NCI-H1694 (cell line): ENCODE measurements at places on chromosomes 2 and 18.

DNA sequence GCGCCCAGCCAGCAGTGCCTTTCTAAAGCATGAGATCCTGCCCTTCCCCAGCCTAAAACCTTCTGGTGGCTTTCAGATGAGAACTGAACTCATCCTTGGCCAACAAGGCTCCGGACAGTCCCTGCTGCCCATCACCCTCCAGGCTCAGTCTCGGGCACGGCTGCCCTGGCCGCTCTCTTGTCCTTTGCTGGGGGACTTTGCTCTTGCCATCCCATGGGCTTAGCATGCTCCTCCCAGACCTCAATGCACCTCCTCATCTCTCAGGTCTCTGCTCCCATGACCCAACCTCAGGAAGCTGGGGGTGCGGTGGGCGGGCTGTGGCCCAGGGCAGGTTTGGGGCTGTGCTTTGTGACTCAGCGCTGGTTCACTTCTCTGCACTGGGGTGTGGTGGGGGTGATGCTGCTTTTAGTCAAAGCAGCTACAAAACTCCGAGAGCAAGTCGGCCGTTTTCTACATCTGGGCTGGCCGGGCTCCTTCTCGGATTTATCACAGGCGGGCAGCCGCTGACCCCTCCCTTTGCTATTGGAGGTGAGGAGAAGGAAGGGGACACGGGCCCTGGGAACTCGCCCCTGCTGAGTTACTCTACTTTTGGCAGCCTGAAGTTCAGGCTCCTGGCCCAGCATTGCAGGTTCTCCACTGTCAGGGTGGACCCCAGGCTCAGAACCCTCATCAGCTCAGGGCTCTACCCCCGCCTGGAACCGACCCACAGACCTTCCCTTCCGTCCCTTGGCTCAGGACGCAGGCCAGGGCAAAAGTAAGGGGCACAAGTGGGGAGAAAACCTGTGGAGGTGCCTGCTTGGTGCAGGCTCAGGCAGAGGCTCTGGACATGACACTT is 90.6 kb upstream of the TAF1B start:
- no peak for DNase-seq

DNA sequence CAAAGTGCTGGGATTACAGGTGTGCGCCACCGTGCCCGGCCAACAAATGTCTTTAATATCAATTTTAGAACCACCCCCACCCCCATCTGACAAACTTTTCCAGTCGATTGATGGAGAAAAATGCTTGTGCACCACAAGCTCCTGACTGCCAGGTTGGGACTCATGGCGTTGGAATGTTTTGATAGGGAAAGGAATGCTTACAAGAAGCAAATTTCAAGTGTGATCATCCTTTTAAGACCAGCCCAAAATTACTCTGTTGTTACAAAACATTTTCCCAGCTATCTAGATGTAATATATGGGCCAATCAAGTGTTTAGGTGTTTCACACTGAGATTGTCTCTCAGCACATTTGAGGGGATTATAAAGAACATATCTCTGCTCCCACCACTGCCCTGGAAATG is 45.2 kb downstream of the UBXN4 start:
- no peak for DNase-seq

- peak; percentile 13 for DNase-seq
Observed at GRCh38 chr2:238761868-238762267, 86.0 kb upstream of the TWIST2 start.

GRCh38 chr18:69770238-69770637 is 177.4 kb downstream of the CD226 start:
- no peak for DNase-seq

- DNase-seq: no peak
Observed at GRCh38 chr2:169038338-169038757, 7.2 kb upstream of the ABCB11 start.

GRCh38 chr2:78644854-78645253 is 380.6 kb upstream of the REG3G start:
- no peak for DNase-seq

DNA sequence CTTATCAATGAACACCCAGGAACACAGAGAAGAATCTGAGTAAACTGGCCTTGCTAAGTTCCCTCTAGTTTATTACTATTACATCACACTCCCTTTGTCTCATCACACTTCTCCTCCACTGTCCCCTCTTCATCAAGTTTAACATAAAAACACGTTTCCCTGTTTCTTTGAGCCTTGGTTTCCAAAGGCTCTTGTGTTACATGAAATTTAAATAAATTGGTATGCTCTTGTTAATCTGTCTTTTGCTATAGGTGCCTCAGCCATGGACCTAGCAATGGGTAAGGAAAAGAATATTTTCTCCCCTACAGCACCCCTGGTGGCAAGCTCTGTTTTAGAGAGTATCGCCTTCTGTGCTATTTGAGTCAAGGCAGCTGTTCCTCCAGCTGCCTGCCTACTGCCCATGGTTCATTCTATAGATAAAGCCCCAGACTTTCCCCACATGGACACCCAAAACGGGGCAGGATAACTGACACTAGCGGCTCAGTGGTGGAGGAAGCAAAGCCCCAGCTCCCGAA is 31.8 kb downstream of the TGIF1 start:
- DNase-seq: peak; percentile 41

GRCh38 chr2:5845798-5846330 is 153.7 kb downstream of the SOX11 start:
- DNase-seq: no peak

- DNase-seq: no peak
Observed at GRCh38 chr2:234747833-234748559, 203.8 kb upstream of the SH3BP4 start.

DNA sequence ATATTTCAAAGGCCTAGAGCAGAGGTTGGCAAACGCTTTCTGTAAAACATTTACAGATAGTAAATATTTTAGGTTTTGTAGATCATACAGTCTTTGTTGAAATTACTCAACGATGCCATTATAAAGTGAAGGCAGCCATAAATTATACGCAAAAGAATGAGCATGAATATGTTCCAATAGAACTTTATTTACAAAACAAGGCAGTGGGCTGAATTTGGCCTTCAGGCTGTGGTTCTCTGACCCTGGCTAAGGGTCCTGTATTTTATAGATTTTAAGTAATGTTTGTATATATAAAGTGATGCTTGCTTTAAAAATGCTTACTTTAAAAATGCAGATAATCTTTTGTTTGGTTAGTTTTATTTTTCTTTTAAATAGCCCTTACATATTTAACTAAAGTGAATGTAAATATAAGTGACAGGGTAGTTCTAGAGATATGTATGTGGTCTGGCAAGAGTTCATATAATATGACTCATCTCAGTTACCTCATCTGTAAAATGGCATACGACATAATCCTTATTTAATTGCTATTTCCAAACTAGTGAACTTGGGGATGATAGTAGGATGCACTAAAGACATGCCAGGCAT is 51.7 kb upstream of the ATP5MC3 start:
- DNase-seq: no peak

DNA sequence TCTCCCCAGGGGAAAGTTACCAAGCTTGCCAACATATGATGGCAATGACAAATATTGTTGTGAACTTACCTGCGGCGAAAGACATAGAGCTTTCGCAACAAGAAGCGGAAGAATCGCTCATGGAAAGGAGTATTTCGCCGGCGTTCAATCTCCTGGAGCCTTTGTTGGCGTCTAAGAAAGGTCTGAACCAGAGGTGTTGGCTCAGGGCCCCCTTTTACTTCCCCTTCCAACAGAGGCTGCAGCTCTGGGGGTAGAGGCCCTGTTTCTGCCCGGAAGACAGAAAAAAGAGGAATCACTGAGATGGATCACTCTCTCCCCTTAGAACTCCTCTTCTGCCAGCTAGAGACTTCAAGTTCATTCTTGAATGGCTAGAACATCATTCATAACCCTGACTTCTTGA is 10.8 kb downstream of the GGCX start:
- no peak for DNase-seq

GRCh38 chr2:213010106-213010779 is 141.2 kb downstream of the IKZF2 start:
- DNase-seq: no peak

DNA sequence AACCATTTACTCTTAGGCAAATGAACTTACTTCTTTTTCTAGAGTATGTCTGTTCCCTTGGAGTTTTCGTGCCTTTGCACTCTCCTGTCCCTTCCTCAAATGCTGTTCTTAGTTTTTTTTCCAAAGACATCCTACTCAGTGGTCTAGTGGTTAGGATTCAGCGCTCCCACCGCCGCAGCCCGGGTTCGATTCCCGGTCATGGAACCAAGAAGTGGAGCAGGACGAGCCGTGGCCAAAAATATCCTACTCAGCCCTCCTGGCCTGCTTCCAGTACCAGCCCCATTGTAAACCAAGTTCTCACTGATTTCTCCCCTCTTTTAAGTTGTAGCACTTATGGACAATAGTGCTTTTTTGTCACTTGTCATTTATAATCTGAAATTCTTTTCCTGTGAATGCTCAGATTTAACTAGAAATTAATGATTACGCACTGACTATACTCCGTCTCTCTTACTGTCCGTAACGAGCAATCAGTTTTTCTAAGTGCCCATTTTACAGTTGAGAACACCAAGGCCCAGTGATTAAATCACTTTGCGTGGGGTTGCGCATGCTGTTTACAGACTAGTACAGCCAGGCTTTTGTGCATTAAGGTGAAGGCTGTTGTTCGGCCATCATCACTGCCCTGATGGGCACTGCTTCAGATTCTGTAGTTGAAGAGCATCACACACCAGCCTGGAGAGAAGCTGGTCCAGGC is 17.9 kb downstream of the GREB1 start:
- no peak for DNase-seq
